CD4-positive, alpha-beta T cell treated with Interleukin-17A for 4 hours (primary cell): ENCODE measurements at places on chromosomes 2 and 18.

- no peak for DNase-seq
Measured at GRCh38 chr2:145258903-145259579, 739.1 kb upstream of the ZEB2 start.

GRCh38 chr2:138333677-138334076, 167.9 kb upstream of the SPOPL start:
- no peak for DNase-seq

DNA sequence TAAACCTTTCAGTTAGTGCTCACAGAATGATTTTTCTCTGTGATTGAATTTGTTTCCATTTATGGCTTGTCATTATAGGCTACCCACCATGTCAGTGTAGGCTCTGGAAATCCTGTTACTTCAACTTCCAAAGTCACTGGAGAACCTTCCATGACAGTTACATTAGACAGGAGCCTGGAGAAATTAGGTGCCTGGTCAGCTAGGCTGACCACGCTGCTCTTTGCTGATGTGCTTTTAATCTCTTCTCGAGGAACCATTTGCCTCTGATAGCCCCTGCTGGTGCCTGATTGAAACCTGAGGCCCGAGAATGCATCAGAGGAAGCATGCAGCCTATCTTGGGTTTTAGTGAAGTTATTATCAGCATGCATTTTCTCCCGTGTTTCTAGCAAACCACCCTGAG, 29.6 kb upstream of the TTN start:
- DNase-seq = no peak

GRCh38 chr18:14958701-14959100, 210.7 kb downstream of the ANKRD30B start:
- no peak for DNase-seq

GRCh38 chr2:98759827-98760625, 29.1 kb upstream of the MGAT4A start:
- no peak for DNase-seq

DNA sequence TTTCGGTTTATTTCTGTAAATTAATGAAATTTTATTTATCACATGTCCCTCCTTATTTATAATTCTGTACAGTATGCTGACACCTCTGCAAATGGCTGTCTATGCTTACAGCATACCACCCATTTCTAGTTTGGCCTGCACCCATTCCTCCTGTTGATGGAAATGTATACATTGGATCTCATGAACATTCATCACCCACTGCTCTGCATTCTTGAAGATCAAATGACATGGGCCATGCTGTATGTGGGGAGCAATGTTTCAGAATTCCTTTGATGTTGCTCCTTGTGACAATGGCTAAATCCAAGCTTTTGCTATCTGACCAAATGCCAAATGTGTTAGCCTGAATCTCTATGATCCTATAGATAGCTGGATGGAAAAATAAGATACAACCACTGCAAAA, 55.3 kb upstream of the ITGB6 start:
- DNase-seq = no peak

DNA sequence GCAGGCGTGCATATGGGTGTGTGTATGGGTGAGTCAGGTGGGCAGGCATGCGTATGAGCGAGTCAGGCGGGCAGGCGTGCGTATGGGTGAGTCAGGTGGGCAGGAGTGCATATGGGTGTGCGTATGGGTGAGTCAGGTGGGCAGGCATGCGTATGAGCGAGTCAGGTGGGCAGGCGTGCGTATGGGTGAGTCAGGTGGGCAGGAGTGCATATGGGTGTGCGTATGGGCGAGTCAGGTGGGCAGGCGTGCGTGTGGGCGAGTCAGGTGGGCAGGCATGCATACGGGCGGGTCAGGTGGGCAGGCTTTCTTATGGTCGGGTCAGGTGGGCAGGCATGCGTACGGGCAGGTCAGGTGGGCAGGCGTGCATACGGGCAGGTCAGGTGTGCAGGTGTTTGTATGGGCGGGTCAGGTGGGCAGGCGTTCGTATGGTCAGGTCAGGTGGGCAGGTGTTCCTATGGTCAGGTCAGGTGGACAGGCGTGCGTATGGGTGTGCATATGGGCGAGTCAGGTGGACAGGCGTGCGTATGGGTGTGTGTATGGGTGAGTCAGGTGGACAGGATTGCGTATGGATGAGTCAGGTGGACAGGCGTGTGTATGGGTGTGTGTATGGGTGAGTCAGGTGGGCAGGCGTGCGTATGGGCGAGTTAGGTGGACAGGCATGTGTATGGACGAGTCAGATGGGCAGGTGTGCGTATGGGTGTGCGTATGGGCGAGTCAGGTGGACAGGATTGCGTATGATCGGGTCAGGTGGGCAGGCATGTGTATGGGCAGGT, 28.7 kb upstream of the KLF11 start:
- DNase-seq = no peak

- DNase-seq = peak; percentile 83
Measured at GRCh38 chr2:111121828-111122630, 1.3 kb downstream of the BCL2L11 start.

GRCh38 chr2:179455824-179456223, 191.2 kb upstream of the SESTD1 start:
- no peak for DNase-seq

- no peak for DNase-seq
Measured at GRCh38 chr18:46324087-46324955, 220.1 kb downstream of the HAUS1 start.

DNA sequence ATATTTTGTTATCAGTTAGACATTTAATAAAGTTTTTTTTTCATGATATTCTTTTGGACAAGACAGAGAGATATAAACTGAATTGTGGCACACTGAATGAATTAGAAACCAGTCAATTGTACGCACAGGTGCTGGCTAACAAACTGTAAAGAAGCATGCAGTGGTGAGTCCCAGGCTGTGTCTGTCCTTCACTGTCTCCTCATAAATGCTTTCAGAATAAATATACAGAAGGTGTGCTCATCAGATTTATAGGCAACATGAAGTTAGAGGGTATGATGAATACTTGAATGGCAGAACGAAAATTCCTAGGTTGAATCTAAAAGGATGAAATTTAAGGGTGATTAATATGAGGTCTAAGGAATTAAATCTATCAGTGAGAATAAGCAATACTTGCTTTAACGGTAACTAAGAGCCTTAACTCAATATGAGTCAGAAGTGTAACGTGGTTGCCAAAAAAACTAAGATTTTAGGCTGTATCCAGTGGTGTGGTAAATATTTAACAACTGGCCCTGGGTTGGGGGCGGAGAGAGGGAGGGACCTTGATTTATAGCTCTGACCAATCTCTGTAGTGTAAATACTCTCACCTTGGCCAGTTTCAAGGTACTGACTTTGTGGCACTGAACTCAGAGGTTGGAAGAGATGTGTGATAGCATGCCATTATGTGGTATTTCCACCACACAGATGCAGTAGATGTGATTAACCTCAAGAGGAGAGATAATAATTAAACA, 41.9 kb upstream of the AAK1 start:
- DNase-seq = no peak

GRCh38 chr18:40055262-40055661, 1899.8 kb upstream of the PIK3C3 start:
- DNase-seq = no peak

DNA sequence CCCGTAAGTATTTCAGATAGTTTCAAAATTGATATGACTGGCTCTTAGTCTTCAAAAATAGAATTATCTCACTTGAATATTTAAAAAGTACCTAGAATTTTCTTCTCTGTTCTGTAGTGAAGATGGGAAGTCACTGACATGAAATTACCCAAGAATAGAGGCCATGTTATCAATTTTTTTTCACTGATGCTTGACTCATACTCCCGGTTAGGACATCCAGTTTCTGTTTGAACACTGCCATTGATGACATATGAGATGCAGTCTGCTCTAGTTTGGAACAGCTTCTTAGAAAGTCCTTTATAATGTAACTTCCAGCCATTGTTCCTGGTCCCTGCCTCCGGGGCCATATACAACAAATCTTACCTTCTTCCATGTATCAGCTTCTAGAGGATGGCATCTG, 26.0 kb downstream of the MAP3K20 start:
- DNase-seq = no peak

DNA sequence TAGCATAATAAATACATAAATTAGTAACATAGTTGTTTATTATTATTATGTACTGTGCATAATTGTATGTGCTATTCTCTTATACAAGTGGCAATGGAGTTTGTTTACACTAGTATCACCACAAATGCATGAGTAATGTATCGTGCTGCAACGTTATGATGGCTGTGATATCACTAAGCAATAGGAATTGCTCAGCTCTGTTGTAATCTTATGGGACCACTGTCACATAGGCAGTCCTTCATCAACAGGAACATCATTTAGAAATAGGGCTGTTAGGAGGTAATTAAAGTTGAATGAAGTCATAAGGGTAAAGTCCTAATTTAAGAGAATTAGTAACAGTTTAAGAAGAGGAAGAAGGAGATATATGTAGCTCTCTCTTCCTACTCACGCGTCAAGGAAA, 33.8 kb downstream of the TEX51 start:
- no peak for DNase-seq

GRCh38 chr2:75074708-75075107, 116.3 kb downstream of the POLE4 start:
- DNase-seq = no peak

GRCh38 chr2:86025229-86025820, 80.4 kb downstream of the POLR1A start:
- DNase-seq = no peak

GRCh38 chr2:56232912-56233311, 49.1 kb downstream of the CCDC85A start:
- DNase-seq = no peak

DNA sequence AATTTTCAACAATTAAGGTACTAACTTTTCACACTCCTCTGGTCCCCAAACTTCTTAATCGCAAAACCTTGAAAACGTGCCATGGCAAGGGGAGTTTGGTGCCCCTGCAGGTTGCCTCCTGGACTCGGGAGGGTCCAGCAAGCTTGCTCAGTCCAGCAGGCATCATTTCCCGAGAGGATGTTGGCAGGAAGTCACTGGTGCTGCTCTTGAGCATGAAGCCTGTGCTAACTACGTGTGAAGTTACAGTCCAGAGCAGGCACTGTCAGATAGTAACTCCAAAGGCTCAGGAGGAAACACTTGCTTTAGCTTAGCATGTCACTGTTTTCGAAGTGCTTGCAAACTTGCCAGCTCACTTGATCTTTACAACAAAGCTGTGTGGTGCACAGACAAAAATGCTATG, 215.4 kb downstream of the MYCN start:
- DNase-seq = no peak

DNA sequence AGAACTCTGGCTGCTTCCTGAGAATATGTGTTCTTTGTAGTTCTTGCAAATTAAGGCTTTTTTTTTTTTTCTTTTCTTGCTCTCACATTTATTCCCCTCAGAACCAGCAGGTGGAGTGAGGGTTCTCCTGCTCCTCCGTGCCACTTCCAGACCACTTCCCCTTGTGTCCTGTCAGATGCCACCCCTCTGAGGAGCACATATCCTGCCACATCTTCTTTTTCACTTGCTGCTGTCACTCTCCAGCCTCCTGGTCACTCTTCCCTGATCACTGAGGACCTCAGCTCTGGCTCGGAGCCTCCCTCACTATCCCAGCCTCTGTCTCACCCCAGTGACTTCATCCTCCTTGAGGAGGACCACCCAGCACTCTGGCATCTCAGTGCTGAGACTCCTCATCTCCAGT, 100.5 kb downstream of the TACR1 start:
- DNase-seq = no peak
